ENCODE measurements at places on chromosomes 7 and 10.

- DNase-seq, result no peak
Observed at GRCh38 chr7:43072530-43072929, 39.9 kb upstream of the HECW1 start.

GRCh38 chr10:109940117-109940516 is 16.8 kb upstream of the XPNPEP1 start:
- no peak for DNase-seq

- DNase-seq, result peak; percentile 37
Observed at GRCh38 chr10:18619016-18619415, 32.4 kb downstream of the NSUN6 start.

DNA sequence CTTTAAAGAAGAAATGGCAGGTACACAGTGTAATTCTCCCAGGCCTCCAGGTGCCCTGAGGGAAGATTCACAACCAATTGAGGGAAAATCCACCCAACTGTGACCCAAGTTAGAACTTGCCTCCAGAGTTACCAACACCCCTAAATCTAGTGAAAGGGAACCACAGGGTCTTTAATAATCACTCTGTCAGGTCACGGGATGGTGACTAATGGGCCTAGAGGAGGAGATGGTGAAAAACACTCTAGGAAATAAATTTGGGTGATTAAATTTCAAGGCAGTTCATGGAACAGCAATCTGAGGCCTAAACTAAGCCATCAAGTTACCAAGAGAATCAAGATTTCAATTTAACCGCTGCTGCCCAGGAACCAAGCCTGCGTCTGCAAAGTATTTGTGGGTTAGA is 26.7 kb upstream of the SLF2 start:
- DNase-seq, result no peak

GRCh38 chr7:141512597-141512996 is 38.6 kb upstream of the AGK start:
- DNase-seq, result no peak

DNA sequence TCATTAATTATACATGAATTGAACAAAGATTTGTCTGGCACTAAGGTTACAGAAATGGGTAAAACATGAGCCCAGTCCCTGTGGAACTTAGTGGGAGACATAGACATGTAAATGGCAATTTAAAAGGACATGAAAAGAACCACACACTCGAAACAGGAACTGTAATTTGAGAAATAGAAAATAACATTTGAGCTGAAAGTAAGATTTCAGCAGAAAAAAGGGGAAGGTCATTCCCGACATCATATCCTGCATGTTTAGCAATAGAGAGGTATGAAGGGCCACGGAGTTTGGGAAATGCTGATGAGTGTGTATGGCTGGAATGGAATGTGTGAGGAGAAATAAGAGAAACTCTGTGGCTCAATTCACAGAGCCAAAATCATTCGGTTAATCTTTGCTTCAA is 175.4 kb upstream of the AHR start:
- DNase-seq, result no peak

DNA sequence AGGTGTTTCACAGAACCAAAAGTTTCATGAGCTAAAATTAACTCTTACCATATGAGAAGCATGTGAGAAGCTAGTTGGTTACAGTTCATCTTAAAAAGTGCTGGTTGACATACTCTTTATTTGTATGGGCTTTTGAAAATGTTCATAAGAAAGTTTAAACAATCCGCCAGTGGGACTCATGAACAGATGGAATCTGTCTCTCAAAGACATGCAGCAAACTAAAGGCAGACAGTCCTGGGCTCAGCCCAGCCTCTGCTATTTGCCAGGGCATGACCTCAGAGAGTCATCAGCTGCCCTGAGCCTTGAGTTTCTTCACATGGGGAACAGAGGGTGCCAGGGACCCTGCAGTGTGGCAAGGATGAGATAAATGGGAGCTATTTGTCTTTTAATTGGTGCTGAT is 3.2 kb downstream of the PYROXD2 start:
- DNase-seq, result no peak

- DNase-seq, result no peak
Observed at GRCh38 chr7:100154651-100155491, 3.7 kb downstream of the TRAPPC14 start.

- peak; percentile 49 for DNase-seq
Observed at GRCh38 chr7:77727936-77728701, 31.9 kb downstream of the RSBN1L start.

DNA sequence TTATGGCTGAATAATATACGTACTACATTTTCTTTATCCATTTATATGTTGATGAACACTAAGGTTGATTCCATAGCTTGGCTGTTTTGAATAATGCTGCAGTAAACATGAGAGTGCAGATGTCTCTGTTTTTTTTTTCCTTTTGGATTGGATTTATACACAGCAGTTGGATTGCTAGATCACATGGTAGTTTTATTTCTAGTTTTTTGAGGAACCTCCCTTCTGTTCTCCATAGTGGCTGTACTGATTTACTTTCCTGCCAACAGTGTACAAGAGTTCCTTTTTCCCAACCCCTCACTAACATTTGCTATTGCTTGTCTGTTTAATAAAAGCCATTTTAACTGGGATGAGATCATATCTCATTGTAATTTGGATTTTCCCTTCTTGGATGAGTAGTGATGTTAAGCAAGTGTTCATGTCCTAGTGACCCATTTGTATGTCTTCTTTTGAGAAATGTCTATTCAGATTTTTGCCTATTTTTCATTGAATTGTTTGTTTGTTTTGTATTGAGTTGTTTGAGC is 36.0 kb downstream of the ABCA13 start:
- no peak for DNase-seq

DNA sequence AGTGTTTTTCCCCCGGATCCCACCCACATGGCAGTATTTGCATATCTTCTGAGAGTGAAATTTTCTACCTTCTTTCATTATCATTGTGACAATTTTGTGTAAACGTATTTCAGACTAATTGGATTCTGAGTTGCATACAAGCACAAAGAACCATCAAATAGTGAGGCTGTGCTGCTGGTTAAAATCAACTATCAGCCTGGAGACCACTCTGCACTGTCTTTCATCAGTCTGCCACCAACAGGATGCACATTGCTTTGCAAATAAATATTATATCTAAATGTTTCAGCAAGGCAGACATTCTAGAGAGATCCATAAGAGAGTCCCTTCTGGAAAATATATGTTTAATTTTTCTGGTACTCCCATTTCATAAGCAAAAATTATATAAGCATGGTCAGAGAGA is 851.8 kb downstream of the XPNPEP1 start:
- no peak for DNase-seq

GRCh38 chr7:127949769-127950222 is 81.4 kb downstream of the LRRC4 start:
- no peak for DNase-seq

- DNase-seq, result peak; percentile 47
Observed at GRCh38 chr7:30226614-30227268, 57.7 kb upstream of the ZNRF2 start.

DNA sequence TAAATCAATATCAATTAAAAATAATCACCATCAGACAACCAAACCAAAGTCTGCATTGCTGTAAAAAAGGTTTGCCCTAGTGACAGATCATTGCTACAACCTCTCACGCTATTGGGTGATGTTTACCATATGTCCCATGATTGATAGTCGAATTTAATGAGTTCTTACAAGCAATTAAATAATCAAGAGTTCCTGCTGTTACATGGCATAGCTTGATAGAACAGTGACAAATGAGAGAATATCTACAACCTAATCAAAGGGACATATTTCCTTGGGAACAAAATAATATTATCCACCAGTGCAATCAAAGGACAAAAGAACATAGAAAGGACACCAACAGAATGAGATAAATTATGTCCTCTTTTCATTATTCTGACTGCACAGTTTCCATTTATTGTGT is 387.4 kb downstream of the ETV1 start:
- DNase-seq, result no peak

DNA sequence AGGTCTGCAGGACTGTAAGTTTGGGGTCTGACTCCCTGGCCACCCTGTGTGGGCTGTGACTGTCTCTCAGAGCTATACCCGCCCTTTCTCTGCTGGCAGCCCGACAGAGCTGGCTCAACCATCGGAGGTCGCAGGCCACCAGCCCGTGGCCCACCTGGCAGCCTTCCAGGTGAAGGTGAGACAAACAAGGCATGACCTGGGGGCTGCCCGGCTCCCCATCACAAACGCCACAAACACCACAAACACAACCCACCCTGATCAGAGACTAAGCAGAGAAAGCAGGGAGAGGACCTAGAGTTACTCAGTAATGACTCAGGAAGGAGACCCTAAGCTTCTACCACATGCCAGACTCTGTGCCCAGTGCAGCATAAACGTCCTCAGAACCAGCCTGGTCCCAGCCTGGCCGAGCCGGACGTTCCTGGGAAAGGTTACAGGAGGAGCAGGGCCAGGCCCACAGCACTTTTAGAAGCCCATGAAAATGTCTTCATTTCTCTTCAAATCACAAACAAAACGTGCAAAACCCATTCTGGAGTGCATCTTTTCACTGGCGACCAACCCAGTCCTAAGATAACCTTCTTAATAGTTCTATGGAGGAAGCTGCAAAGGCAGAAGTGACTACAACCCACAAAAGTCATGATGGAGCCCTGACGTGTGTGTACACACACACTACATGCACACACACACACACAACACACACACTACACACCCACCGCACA is 66.8 kb downstream of the MKI67 start:
- no peak for DNase-seq

GRCh38 chr10:105025092-105025491 is 384.0 kb downstream of the SORCS3 start:
- no peak for DNase-seq

DNA sequence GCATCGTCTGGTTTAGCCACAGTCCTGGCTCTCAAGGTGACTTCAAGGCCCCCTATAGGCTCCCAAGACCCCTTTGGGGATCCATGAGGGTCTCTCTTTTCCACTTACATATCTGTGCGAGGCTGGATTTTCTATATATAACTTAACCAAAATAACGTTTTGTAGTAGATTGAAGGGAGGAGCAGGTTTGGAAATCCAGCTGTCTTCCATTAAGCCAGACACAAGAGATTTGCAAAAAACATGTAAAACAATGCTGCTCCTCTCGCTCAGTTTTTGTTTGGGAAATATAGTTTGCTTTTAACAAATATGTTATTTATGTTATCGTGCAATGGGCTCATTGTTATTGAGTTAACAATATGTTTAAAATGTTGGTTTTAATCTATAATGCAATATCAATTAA is 811.2 kb downstream of the TYW1 start:
- DNase-seq, result no peak

DNA sequence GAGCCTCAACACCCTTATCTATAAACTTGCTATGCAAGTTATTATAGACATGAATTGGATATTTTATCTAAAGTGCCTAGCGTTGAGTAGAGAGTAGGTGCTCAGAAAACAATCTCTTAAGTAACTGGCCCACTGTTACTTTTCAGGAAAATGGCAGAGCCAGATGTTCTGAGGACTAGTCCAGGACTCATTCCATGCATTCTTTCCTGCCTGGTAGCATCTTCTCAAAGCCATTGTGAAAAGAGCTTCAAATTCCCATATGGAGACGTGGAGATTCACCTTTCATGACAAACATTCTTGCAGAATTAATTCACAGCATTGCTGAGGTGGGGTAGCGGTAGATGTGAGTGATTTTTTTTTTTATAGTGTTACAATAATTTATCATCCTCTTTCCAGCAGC is 35.9 kb upstream of the ITPRID1 start:
- DNase-seq, result no peak

DNA sequence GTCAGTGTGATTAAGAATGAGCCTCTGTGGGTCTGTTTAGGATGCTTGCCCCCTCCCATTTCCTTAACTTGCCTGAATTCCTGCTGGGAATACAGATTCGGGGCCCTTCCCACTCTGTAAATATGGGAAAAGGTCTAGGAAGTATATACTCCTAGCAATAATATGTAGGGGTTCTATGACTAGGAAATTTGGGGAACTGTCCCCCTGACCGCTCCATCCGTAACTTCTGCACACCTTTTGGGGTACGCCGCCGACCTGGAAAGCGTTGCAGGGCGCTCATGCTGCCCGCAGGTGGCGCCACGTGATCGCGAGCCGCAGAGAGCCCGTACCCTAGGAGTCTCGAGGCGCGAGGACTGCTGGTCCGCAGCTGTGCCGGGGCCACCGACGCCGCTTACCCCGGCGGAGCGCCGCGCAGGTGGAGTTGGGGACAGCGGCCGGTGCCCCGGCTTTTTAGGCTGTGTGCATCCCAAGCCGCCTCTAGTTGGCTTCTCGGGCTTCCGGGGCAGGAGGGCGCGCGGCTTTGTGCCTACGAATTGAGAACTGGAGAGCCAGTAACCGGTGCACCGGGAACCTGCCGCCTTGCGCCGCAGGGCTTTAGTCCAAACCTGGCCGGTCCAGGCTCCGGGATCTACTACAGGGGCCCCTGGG is 656 bp upstream of the CNNM2 start:
- DNase-seq, result peak; percentile 31

DNA sequence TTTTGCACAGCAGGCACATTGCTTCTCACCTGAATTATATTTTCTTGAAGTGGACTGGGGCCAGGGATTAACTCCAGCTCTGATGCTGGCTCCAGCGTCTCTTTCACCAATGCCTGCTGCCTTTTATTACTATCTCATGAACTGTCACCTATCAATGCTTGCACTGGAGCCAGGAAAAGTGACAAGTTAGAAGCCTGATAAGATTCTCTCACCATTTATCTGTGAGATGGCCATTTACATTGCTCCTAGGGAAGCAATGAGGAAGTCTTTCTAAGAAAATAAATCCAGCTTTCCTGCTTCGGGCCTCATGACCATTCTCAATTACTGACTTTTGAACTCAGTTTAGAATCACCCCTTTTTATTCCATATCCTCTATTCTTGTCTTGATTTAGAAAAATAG is 48.5 kb upstream of the LRRTM3 start:
- no peak for DNase-seq

DNA sequence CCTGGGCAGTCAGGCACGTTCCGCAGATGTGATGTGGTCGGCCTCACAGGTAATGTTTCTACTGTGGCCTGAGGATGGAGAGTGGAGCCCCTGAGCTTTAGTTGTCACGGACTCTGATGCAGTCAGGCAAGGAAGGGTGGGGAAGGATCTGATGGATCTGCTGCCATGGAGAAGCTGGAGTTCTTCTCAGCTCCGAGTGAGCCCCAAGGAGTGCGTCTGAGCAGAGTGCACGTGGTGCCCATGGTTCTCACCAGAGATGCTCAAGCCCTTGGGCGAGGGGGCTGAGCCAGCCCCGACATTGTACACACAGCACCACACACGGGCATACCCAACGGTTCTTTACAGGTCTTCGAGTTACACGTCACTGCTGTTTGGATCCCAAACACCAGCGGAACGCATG is 192.5 kb downstream of the EBF3 start:
- DNase-seq, result no peak

- no peak for DNase-seq
Observed at GRCh38 chr10:113177156-113177935, 227.3 kb downstream of the TCF7L2 start.

DNA sequence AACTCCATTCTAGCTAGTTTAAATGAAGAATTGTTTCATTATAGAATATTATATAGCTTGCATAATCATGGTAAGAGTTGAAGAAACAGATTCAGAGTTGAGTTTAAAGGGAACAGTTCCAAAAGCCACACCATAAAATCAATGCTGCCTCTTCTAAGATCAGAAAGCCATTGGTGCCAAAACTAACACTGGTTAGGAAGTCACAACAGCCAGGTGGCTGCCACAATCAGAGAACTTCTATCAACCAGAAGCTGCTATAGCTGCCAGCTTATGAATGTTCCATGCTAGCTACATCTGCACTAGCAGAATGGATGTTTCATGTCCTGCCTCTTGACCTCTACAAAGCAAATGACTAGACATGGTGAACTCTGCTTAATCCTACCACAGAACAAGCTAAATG is 583.1 kb upstream of the LRRN3 start:
- DNase-seq, result peak; percentile 49

GRCh38 chr10:25999295-25999981 is 65.4 kb downstream of the MYO3A start:
- no peak for DNase-seq

All from NCI-H2029 (cell line).